ENCODE measurements at places on chromosomes 5 and 9.

DNA sequence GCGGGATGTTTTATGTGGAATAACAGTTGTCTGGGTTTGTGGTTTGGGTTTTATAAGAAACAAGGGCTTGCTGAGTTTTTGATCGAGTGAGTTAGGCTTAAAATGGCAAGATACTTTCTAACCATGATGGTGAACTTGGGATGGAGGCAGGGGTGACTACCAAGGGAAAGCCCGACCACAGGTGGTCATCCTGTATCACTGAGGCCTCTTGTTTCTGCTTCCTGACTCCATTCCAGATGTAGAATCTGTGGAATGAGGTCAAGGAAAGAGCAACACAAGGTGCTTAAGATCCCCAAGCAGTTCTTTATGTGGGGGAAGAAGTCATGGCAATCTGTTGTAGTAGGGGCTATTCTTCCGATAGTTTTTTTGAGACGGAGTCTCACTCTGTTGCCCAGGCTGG lies 122.3 kb downstream of the GOLPH3 start:
- DNase-seq: no peak

DNA sequence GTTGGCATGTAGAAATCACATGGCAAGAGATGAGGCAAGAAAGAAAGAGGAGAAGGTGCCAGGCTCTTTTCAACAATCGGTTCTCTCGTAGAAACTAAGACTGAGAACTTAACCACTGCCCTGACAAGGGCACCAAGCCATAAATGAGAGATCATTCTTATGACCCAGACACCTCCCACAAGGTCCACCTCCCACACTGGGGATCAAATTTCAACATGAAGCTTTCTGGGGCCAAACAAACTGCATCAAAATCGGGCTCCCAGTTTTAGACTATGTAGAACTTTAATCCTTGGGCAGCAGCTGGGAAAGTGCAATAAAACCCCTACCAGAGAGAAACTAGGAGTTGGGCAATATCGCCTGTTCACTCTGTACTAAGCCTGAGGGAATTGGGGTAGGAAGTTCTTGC lies 150.2 kb upstream of the CCDC152 start:
- no peak for DNase-seq

GRCh38 chr9:2560180-2560579 lies 61.4 kb upstream of the VLDLR start:
- DNase-seq: no peak

DNA sequence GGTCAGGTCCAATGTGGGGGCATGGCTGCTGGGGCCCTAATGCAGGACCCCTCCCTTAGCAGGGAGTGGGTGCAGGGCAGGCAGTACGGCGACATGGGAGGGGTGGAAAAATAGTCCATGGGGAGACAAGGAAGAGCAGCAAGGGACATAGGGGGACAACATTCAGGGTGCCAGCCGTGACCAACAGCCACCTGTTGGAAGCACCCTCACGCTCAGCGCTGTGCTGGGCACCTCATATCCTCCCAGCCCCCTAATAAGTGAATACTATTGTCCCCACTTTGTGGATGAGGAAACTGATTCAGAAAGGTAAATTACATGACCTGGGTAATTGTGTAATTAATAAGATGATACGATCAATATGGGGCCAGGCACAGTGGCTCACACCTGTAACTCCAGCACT lies 3.0 kb upstream of the FIBCD1 start:
- DNase-seq: no peak

GRCh38 chr9:21836437-21837161 lies 34.2 kb downstream of the MTAP start:
- DNase-seq: no peak

DNA sequence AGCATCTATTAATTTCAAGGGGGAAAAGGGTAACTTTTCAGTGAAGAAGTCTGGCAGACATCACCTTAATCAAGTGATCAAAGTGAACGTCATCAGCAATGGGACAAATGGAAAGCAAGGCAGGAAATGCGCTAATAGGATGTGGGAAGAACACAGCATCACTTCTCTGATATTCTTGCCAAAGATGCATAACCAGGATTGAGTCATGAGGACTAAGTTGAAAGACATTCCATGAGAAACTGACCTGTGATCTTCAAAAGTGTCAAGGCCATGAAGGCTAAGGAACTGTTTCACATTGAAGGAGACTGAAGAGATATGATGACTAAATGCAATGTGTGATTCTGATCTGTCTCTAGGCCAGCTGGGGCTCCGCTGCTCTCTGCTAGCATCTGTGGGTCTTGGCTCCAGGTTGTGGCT lies 92.9 kb downstream of the NDFIP1 start:
- DNase-seq: no peak

DNA sequence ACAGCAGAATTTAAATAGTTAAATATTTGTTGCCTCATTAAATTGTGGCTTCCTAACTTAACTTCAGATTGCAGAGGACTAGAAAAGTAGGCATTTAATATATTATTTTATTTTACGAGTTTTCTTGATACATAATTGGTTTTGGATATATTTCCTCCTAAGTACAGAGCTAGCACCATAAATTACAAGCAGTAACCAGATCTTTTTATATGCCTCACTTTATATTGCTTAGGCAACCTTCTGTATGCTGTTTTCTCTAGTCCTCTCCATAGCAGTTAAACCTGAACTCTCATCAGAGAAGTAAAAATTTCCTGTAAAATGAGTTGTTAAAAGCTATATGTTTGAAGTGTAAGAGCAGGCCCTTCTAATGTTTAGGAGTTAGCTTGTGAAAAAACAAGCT lies 144.2 kb downstream of the ZCCHC7 start:
- DNase-seq: no peak

- DNase-seq: no peak
Measured at GRCh38 chr9:69340631-69341030, 15.6 kb downstream of the ENTREP1 start.

GRCh38 chr5:160660132-160660531 lies 191.9 kb downstream of the ATP10B start:
- no peak for DNase-seq

DNA sequence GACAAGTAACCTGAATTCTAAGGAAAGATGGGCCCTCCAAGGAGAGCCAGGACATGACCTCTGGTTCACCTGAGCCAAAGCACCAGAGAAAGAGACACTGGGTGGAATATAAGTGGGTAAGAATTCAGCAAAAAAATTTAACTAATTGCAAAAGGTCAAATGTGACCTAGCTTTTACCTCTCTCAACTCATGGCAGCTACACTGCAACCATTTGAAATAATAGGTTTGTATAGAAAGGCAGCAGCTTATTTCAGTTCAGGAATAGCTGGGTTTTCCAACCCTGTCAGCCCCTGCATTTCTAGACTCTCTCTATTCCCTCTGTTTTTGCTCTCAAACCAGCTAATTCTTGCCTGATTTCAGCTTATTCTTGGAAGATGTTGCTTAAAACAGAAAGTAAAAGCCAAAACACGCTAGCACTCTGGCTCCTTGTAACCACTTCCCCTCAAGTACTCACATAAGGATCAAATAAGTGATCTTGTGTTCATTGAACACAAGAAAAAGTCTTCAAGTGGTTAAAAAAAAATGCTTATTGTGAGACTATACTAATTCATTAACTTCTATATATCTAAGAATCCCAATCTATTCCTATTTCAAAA lies 101.1 kb upstream of the NR4A3 start:
- DNase-seq: no peak

GRCh38 chr5:154568589-154568988 lies 90.6 kb upstream of the HAND1 start:
- no peak for DNase-seq

GRCh38 chr5:159916841-159917761 lies 819 bp downstream of the ADRA1B start:
- no peak for DNase-seq

DNA sequence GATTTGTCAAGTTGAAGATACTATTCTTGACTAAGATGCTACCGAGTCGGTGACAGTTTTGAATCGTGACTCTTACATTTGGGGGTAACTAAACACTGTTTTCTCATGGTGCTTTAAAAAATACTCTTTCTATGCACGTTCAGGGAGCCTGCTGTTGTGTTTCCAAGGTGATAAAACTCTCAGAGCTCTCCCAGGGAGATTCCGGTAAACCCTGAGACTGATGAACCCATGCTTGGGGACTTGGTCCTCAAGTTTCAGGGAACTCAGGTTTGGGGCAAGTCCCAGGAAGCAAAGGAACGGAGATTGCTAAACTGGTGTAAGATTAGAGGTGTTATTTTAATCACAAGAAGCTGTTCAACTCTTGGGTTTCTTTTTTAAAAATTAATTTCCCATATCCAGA lies 1.4 kb downstream of the GDA start:
- no peak for DNase-seq

GRCh38 chr5:56060276-56061110 lies 65.7 kb upstream of the IL6ST start:
- no peak for DNase-seq

DNA sequence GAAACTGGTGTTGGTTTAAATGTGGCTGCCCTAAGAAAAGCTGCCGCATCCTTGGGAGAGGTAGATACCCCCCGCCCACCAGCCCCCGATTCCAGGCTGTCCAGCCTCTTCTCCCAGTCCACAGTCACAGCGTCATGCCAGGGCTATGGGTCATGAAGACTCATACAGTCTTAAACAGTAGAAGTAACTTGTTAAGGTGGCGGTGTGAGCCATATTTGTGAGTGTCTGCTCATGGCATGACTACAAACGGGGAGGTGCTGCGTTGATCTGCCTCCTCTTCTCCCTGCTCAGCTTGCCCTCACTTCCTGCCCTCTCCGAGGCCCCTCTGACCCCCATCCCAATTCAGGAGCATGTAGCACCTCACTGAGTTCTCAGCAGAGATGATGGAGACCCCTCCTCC lies 20.8 kb downstream of the FGD3 start:
- DNase-seq: no peak

GRCh38 chr9:99509900-99510535 lies 287.9 kb downstream of the SEC61B start:
- DNase-seq: no peak

- DNase-seq: no peak
Measured at GRCh38 chr9:68672215-68672614, 32.8 kb upstream of the PIP5K1B start.

DNA sequence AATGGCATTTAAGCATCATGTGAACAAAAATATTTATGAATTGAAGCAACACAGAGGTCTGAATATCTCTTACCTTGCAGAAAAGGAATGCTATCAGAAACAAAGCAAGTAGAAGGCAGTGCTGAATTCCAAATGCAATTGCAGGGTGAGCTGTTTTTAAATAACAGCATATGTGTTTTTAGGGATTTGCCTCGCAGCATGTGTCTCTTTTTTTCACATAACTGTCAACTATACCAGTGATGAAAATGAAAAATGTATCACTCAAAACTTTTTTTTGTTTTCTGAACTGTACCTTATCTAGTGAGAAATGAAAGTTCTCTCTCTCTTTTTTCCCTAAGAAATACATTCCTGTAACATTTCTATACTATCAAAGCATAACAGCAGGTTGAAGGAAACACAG lies 21.2 kb downstream of the CDH10 start:
- no peak for DNase-seq

GRCh38 chr9:105082843-105083242 lies 154.9 kb upstream of the ABCA1 start:
- no peak for DNase-seq

DNA sequence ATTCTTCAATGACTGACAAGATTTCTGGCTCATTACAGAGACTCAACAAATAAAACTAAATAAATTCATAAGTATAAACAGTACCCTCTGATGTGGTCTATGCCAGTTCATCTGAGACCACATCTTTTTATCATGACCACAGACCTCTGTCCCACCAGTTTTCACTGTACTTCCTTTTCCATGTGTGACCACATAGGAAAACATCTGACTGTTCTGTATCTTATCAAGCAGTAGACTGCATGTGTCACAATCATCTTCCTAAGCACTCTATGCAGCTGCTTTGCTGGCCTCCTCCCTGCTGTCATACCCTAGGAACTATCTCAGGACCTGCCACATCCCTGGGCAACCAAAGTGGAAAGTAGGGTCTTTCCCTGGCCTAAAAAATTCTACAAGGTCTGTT lies 205.0 kb upstream of the ZNF462 start:
- DNase-seq: no peak

DNA sequence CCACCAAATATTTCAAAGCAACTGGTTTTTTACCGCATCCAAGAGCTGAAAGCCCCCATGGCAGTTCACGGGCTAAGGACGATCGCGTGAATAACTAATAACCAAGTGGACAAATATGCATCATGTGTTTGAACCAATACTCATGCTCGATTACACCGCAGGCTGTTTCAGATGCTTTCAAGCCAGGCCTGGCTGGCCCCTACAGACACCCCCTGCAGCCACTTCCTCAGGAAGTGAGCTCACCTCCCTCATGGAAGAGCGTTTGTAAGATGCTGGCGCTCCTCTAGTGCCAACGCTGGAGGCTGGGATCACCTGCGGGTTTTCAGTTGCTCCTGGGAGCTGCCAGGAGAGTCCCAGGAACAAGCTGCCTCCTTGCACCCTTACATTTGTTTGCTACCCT lies 53.9 kb upstream of the PTCH1 start:
- no peak for DNase-seq

Measured in activated T-helper 1 cell treated with anti-CD3 and anti-CD28 coated beads, Interleukin-2, amount 50 U/mL, for 16 hours (primary cell).